ENCODE measurements at places on chromosomes 16 and 17.

GRCh38 chr16:89114159-89114981 is 20.7 kb downstream of the ACSF3 start:
- no peak for DNase-seq

- no peak for DNase-seq
Observed at GRCh38 chr16:59144841-59145240, 410.7 kb upstream of the GOT2 start.

- no peak for DNase-seq
Observed at GRCh38 chr17:39735882-39736281, 1.9 kb upstream of the GRB7 start.

- DNase-seq = no peak
Observed at GRCh38 chr16:14125708-14126107, 54.6 kb downstream of the MRTFB start.

DNA sequence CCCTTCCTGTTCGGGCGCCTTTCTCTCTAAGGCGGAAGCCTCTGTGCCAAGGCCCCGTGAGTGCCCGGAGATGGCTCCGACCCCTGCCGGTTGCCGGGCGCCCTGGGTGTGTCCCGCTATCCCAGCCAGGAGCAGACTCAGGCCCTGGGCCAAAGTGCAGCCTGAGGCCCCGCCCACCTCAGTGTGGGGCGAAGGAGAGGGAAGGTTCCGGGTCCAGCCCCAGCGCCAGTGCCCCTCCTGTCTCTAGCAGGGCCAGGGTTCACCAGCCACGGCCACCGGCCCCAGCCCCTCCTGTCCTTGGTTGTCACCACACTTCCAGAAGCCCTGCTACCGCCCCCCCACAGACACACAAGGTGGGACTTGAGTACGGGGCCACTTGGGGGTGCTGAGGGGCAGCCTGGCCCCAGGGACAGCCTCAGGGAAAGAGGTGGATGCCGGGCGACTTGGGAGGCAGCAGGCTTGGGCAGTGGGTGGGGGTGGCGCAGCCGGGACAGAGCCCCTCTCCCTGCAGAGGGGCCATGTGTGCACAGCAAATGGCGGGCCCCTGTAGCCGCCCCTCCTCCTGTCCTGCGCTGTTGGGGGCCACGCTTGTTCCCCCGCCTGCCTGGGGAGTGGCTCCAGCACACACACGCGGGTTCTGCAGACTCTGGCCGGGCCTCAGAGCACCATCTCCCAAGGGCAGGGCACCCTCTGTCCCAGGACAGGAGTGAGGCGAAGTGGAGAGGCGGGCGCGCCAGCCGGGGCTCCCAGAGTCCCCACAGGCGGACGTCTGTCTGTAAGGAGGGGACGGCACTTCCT is 6.0 kb downstream of the C1QTNF8 start:
- no peak for DNase-seq
